ENCODE measurements at places on chromosomes 16 and 17. TPM values are rescaled to one million over a fixed set of nuclear protein-coding genes. Genes with fewer than 3 reads are reported as not detected.
A peak's percentile ranks its signal among the peaks of the same experiment; 100 is the strongest.

- H3K4me1 ChIP-seq, result peaks cover 71% of the 10 kb centered on the region
- H3K36me3 ChIP-seq, result no peaks in the 10 kb centered on the region
These were observed 299.8 kb downstream of the SEC14L1 start for GRCh38 chr17:77440560-77440981.

The SCNN1B gene
- not detected for total RNA-seq

DNA sequence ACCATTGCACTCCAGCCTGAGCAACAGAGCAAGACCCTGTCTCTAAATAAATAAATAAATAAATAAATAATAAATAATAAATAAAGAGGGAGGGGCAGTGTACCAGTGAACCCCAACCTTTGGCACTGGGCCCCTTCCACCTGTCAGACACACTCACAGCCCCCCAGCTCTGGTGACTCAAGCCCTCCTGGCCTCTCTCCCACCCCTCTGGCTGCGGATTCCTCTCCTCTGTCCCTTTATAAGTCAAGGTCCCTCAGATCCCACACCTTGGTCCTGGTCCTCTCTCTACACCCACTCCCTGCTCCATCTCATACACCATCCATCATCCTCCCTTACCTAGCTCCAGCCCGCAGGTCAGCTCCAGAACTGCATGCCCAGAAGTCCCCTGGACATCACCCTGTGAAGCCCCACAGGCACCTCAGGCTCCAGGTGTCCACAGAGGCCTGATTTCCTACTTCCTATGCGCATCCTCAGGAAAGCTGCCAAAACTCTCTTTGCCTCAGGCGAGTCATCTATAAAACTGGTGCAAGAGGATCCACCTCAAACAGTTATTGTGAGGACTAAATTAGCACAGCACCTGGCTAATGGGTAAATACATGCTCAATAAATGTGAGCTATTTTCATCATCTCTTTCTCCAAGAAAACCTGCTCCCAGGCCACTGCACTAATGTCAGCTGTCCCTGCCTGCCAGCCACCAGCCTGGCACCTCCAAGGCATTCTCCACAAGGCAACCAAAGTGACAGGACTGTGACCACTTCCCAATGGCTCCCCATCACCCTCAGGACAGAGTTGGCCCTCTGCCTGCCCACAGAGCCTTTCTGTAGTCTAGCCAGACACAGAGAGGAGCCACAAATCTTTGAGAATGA lies 46.8 kb downstream of the BEAN1 start:
- peaks cover 74% of the 10 kb centered on the region for H3K4me1 ChIP-seq
- no peak overlapping the region for H3K4me3 ChIP-seq
- no peak overlapping the region for H3K27ac ChIP-seq
- DNase-seq, result peak; percentile 29
- no peaks in the 10 kb centered on the region for H3K27me3 ChIP-seq

DNA sequence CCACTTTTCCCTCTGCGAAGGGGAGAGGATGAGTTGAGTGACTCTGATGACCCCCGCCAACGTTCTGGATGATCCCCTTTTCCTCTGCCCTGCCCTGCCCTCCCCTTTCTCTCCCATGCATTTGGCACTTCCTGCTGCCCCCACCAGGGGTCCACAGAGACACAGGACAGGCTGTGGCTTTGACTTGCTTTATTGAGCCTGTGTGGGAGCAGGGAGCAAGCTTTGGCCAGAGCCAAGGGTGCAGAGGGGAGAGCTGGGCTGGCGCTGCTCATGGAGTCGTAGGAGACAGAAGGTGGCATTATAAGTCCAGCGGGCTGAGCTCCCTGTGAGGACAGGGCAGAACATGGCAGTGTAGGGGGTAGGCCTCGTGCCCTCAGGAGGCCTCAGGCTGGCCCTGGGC lies 1.6 kb downstream of the PPY start:
- no peaks in the 10 kb centered on the region for H3K36me3 ChIP-seq
- no peak overlapping the region for H3K27ac ChIP-seq
- peak; percentile 77 for DNase-seq
- H3K27me3 ChIP-seq, result peaks cover 22% of the 10 kb centered on the region
- no peak overlapping the region for H3K4me3 ChIP-seq
- H3K4me1 ChIP-seq, result peaks cover 10% of the 10 kb centered on the region

The STXBP4 gene
- 19.9 TPM for total RNA-seq

The ITGAL gene
- total RNA-seq, result not detected

GRCh38 chr16:28865722-28866453 lies 2.2 kb downstream of the SH2B1 start:
- H3K4me3 ChIP-seq, result no peak overlapping the region
- H3K27me3 ChIP-seq, result no peaks in the 10 kb centered on the region
- H3K27ac ChIP-seq, result no peak overlapping the region
- H3K36me3 ChIP-seq, result peaks cover 21% of the 10 kb centered on the region
- H3K4me1 ChIP-seq, result 0 out of 2 replicates have a peak, but pooled peaks cover 2% of the 10 kb centered on the region

DNA sequence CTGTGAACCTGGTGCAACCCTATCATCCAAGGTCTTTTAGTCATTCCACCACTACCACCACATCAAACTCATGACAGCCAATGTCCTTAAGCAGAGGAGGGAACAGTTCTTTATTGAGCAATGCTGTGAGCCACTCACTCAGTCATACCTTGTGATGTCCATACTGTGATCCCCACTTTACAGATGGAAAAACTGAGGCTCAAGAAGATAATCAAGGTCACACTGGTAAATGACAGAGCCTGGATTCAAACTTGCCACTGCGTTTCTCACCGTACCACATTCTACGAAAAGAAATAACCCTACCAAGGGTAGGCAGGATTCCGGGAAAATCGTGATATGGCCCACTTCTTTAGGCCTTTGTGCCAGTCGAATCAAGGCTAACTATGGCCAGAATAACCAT lies 172.6 kb downstream of the CCT6B start:
- no peaks in the 10 kb centered on the region for H3K27me3 ChIP-seq
- H3K36me3 ChIP-seq, result no peaks in the 10 kb centered on the region
- H3K4me3 ChIP-seq, result no peak overlapping the region
- H3K4me1 ChIP-seq, result no peaks in the 10 kb centered on the region

The CD7 gene
- 4.8 TPM for total RNA-seq

The GNAO1 gene
- total RNA-seq, result 2.3 TPM

DNA sequence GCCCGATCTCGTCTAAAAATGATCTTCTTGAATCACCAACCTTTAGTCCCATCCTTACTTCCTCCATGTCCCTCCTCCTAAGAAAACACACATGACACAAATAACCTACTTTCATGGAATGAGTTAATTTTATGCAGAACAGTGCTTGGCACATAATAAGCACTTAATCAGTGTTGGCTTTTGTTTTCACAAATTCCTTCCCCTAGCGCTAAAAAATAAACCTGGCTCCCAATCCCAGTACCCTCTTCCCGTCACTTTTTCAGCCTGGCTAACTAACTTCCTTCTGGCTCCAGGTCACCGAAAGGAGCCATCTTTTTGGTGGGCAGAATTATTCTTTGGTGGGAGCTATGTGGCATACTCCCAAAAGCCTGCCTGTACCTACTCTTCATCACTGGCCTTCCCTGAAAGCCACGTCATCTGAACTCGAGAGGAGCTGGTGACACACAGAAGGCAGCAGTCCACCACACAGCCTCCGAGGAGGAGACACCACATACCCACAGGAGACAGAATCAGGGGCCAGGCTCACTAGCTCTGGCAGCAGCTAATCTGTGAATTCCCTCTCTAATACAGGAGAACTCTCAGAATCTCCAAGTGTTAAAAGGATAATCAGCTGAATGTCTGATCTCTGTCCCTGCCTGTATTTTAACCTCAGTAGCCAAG lies 114.5 kb downstream of the SMG6 start:
- H3K36me3 ChIP-seq, result peaks cover 2% of the 10 kb centered on the region
- H3K4me1 ChIP-seq, result peaks cover 9% of the 10 kb centered on the region
- no peak overlapping the region for H3K4me3 ChIP-seq
- no peak overlapping the region for H3K27ac ChIP-seq

The ACE gene
- total RNA-seq, result 1.1 TPM

The FNDC8 gene
- not detected for total RNA-seq

The TMC5 gene
- not detected for total RNA-seq

DNA sequence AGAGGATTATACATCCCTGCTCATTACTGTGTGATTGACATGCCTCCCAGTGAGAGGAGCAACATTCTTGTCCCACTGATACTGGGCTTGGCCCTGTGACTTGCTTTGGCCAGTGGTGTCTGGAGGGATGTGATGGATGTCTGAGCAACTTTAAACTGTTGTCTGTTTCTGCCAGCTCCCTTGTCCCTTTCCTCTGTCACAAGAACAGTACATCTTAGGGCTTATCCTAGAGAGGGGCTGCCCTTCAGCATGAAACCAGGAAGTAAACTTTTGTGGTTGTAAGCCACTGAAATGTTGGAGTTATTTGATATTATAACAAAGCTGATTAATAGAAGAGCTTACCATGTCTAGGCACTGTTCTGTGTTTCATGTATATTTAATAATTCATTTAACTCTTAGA lies 82.9 kb upstream of the GPRC5B start:
- H3K27ac ChIP-seq, result no peak overlapping the region
- no peak for DNase-seq
- no peak overlapping the region for H3K4me3 ChIP-seq
- no peaks in the 10 kb centered on the region for H3K36me3 ChIP-seq
- H3K27me3 ChIP-seq, result no peaks in the 10 kb centered on the region

GRCh38 chr17:30344283-30345088 lies 10.6 kb upstream of the TMIGD1 start:
- peak; percentile 68 for DNase-seq
- no peaks in the 10 kb centered on the region for H3K27me3 ChIP-seq
- H3K4me1 ChIP-seq, result peaks cover 13% of the 10 kb centered on the region
- H3K36me3 ChIP-seq, result no peaks in the 10 kb centered on the region

DNA sequence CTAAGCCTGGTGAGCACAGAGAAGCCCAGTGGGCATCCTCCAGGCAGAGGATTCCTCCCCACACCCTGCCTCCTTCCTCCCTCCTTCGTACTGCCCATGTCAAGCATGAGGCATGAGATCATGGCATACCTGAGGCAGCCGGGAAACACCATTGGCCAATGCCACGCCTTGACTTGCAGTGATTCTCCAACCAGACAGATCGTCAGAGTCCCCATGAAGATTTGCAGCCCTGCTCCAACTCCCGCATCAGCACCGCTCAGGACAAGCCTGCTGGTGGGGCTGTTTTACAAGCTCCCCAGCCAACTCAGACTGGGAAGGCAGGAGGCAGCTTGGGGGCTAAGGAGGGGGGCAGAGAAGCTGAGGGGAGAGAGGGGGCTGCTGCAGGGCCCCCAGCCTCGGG lies 2.9 kb upstream of the KRT16 start:
- no peak for DNase-seq
- no peak overlapping the region for H3K4me3 ChIP-seq
- H3K27ac ChIP-seq, result no peak overlapping the region
- peaks cover 2% of the 10 kb centered on the region for H3K4me1 ChIP-seq

The SCARF1 gene
- 0.06 TPM for total RNA-seq

GRCh38 chr17:78356101-78356713 lies 3.7 kb downstream of the SOCS3 start:
- no peaks in the 10 kb centered on the region for H3K27me3 ChIP-seq
- H3K4me3 ChIP-seq, result no peak overlapping the region
- no peak overlapping the region for H3K27ac ChIP-seq
- H3K36me3 ChIP-seq, result peaks cover 34% of the 10 kb centered on the region
- DNase-seq, result no peak
- peaks cover 60% of the 10 kb centered on the region for H3K4me1 ChIP-seq

The MEFV gene
- total RNA-seq, result not detected

The ALOXE3 gene
- not detected for total RNA-seq

DNA sequence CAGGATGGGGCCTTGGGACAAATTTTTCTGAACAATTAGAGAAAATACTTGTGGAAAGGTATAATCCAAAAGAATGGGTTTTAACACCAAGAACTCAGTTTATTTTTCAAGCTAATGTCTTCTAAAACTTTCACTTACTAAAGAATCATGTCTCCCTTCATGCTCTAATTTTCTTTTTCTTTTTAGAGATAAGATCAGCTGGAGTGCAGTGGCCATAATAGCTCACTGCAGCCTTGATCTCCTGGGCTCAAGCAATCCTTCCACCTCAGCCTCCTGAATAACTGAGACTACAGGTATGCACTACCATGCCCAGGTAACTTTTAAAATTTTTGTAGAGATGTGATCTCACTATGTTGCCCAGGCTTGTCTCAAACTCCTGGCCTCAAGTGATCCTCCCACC lies 5.5 kb downstream of the OR4D1 start:
- no peaks in the 10 kb centered on the region for H3K27me3 ChIP-seq
- DNase-seq, result no peak
- H3K36me3 ChIP-seq, result no peaks in the 10 kb centered on the region
- no peaks in the 10 kb centered on the region for H3K4me1 ChIP-seq
- H3K27ac ChIP-seq, result no peak overlapping the region
- H3K4me3 ChIP-seq, result no peak overlapping the region

DNA sequence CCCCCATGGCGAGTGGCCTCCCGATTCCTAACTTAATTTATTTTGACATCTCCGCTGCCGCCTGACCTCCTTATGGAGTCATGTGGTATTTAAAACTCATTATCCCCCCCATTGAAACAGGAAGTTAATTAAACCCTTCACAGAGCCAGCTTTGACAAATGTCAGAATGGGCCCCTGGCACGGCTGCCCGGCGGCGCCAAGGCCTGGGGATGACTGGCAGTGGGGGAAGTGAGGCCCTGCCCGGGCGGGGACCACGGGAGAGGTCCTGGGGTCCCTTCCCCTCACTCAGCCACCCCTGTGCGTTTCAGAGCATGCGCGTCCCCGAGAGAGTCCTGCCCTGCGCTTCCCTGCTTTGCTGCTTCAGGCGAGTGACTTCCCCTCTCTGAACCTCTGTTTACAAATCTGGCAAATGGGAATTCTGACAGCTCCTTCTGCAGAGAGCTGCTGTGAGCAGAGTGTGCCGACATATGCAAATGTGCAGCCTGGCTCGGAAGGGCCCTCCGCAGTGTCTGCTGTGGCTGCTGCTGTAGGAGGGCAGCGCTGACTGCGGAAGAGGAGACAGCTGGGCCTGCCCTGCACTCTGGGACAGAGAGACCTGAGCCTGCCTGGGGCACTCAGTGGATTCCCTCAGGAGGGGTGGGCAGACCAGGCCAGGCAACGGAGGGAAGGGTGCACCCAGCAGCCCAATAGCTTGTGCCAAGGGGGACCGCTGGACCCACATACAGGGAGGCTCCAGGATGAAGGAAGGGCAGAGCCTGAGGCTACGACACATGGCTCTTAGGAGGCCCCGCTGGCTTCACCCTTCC lies 4.4 kb upstream of the ZFPM1 start:
- H3K4me1 ChIP-seq, result no peaks in the 10 kb centered on the region
- peaks cover 3% of the 10 kb centered on the region for H3K27me3 ChIP-seq
- no peak overlapping the region for H3K27ac ChIP-seq
- DNase-seq, result peak; percentile 39
- H3K36me3 ChIP-seq, result no peaks in the 10 kb centered on the region
